Renal cortical epithelial cell (primary cell): ENCODE measurements at places on chromosomes 11 and 22. TPM values are rescaled to one million over a fixed set of nuclear protein-coding genes. Genes with fewer than 3 reads are reported as not detected.

OR10G7 gene
- not detected in 2 replicates for total RNA-seq

SEC14L6 gene
- 20.3 and 37.3 TPM in 2 replicates for total RNA-seq

PIH1D2 gene
- total RNA-seq: 3.0 and 7.4 TPM in 2 replicates

TEX54 gene
- total RNA-seq: not detected in 2 replicates

BSX gene
- total RNA-seq: not detected in 2 replicates

CALCB gene
- total RNA-seq: 0.15 TPM in 1 of 2 replicates, not detected in the other
